ENCODE measurements at places on chromosomes 16 and 17.

DNA sequence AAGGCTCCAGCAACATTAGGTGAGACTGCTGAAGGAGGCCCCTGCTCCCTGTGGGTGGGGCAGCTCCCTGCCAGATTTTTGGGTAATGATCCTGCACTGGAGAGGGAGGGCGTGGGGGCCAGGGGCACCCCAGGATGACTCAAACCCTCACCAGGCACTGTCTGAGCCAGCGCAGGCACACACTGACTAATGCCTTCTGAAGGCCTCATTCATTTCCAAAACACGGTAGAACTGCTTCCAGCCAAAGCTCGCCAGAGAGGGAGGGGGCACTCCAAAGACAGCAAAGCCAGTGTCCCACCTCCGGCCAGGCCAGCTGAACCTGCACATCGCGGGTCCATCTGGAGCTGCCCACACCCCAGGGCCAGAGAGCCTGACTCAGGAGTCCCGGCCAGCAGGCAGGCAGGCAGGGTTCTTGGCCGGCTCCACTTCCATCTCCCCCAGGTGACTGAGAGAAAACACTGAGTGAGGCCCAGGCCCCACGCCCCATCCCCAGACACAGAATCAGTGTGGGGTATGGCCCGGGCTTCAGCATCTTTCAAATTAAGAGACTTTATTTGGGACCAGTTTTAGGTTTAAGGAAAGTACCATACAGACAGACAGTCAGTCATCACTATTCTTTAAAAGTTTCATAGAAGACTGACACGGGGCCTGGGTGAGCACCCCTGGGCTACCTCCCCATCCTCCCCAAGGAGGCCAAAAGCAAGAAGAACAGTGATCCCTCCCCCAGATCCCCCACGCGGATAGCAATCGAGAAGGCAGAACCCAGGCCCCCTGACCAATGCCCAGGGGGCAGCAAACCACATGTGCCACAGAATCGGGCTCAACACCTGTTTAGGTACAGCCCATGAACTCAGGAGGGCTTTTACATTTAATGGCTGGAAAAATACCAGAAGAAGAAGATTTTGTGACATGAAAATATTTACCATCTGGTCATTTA is 2.3 kb downstream of the PIEZO1 start:
- no peak for DNase-seq

GRCh38 chr17:345261-345660 is 7.3 kb downstream of the RPH3AL start:
- DNase-seq, result no peak

GRCh38 chr17:46943501-46944393 is 20.8 kb downstream of the GOSR2 start:
- DNase-seq, result no peak

GRCh38 chr16:12575288-12575687 is 228.4 kb downstream of the CPPED1 start:
- DNase-seq, result no peak

DNA sequence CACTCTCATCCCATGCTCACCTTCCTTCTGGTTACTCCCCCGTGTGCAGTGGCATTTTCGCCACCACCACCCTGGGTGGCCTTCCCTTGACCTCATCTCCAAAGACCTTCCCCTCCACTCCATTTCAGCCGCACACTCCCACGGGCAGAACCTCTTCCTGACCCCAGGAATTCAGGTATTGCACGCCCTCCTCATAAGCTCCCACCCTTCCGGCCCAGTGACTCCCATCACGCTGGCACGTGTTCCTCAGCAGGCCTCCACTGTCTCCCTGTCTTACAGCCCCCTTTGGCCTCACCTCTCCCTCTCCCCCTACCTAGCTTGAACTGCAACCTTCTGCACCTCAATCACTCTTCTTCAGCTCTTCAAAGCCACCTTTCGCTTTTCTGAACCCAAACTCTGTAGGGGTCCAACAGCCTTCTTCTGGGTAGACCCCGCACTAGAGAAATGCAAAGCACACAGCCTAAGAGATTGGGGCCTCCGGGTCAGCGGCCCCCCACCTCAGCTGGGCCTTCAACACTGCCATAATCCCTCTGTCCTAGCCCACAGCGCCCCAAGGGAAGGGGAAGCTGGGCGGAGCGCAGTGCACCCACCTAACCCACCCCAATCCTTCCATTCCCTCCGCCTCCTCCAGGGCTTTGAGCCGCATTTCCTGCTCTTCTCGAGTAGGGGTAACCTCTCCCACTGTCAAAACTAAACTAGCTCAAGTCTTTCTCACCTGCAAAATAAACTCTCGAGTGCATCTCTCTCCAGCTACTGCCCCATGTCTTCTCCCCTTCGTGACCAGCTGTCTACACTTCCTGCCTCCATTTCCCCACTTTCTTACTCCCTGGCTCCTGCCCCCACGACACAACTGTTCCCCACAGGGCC is 1.7 kb upstream of the TMEM97 start:
- DNase-seq, result no peak
